Breast epithelium (tissue), 4 donors: ENCODE measurements at places on chromosomes 7 and 10. TPM values are rescaled to one million over a fixed set of nuclear protein-coding genes. Genes with fewer than 3 reads are reported as not detected.
A peak's percentile ranks its signal among the peaks of the same experiment; 100 is the strongest.

AKR1D1 gene
- total RNA-seq, result not detected

RAPGEF5 gene
- 18.7 TPM for total RNA-seq

GRCh38 chr7:30177965-30178364 lies 43.2 kb downstream of the MTURN start:
- H3K4me1 ChIP-seq, result no peaks in the 10 kb centered on the region
- H3K36me3 ChIP-seq, result no peaks in the 10 kb centered on the region
- H3K27me3 ChIP-seq, result no peaks in the 10 kb centered on the region
- no peak overlapping the region for H3K4me3 ChIP-seq

DNA sequence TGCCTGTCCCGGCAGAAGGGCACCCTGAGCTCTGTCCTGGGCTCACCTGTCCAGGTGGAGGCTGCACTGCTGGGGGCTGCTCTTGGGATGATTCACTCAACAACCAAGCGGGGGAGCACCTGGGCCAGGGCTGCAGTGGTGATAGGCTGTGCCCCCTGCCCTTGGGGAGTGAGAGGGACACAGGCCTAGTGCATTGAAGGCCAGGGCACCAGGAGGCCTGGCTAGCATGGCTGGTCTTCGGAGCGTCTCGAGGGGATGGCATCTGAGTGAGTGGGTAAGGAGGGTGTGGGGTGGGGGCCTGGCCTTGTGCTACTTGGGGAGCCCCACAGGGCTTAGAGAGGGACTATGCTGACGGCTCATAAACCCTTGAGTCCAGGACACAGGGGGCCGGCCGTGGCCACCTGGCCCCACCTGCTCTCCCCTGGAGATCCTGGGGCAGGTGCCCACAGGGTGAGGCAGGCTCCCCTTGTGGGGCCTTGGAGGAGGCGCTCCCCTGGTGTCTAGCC lies 3.1 kb downstream of the PWWP2B start:
- H3K4me1 ChIP-seq, result peaks cover 10% of the 10 kb centered on the region
- no peak overlapping the region for H3K27ac ChIP-seq
- H3K36me3 ChIP-seq, result no peaks in the 10 kb centered on the region
- DNase-seq, result no peak
- H3K27me3 ChIP-seq, result no peaks in the 10 kb centered on the region

- H3K4me1 ChIP-seq, result no peaks in the 10 kb centered on the region
- H3K27ac ChIP-seq, result no peak overlapping the region
- H3K36me3 ChIP-seq, result no peaks in the 10 kb centered on the region
- no peak for DNase-seq
Measured at GRCh38 chr10:95201736-95202135, 7.7 kb downstream of the ACSM6 start.

GRCh38 chr10:97023401-97024167 lies 162.2 kb downstream of the SLIT1 start:
- H3K27ac ChIP-seq, result no peak overlapping the region
- H3K27me3 ChIP-seq, result no peaks in the 10 kb centered on the region

- H3K27ac ChIP-seq, result no peak overlapping the region
- no peak overlapping the region for H3K4me3 ChIP-seq
Measured at GRCh38 chr10:133133471-133134231, 26.4 kb upstream of the KNDC1 start.

- no peaks in the 10 kb centered on the region for H3K36me3 ChIP-seq
- H3K4me1 ChIP-seq, result peaks cover 22% of the 10 kb centered on the region
- peak overlapping the region; percentile 77 for H3K27ac ChIP-seq
- no peak overlapping the region for H3K4me3 ChIP-seq
Measured at GRCh38 chr10:109894516-109894915, 28.8 kb downstream of the XPNPEP1 start.

DNA sequence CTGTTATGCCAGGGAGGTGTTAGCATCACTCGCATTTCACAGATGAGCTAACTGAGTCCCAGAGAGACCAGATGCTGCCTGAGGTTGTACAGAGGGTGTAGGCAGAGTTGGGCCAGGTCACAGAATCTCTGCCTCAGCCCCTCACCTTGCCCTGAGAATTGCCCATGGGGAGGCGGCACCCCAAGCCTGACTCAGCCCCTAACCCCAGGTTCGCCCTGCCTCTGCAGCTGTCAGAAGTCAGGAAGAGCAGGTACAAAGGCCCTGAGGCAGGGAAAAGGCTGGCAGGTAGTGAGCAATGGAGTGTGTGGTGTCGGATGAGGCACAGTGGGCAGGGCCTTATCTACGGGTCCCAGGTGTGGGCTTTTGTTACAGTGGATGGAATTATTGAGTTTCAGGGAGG lies 79.4 kb downstream of the MYL10 start:
- H3K4me1 ChIP-seq, result no peaks in the 10 kb centered on the region
- no peak for DNase-seq
- no peak overlapping the region for H3K4me3 ChIP-seq
- no peak overlapping the region for H3K27ac ChIP-seq
